ENCODE measurements at places on chromosomes 7 and 10.

- DNase-seq = peak; percentile 27
These were observed 18.0 kb downstream of the ADAP1 start for GRCh38 chr7:936386-937054.

GRCh38 chr10:14153570-14154055 is 177.1 kb downstream of the FRMD4A start:
- DNase-seq = no peak

GRCh38 chr10:78859769-78860168 is 209.0 kb upstream of the ZMIZ1 start:
- no peak for DNase-seq

GRCh38 chr7:135206941-135207391 is 4.4 kb downstream of the WDR91 start:
- DNase-seq = no peak

DNA sequence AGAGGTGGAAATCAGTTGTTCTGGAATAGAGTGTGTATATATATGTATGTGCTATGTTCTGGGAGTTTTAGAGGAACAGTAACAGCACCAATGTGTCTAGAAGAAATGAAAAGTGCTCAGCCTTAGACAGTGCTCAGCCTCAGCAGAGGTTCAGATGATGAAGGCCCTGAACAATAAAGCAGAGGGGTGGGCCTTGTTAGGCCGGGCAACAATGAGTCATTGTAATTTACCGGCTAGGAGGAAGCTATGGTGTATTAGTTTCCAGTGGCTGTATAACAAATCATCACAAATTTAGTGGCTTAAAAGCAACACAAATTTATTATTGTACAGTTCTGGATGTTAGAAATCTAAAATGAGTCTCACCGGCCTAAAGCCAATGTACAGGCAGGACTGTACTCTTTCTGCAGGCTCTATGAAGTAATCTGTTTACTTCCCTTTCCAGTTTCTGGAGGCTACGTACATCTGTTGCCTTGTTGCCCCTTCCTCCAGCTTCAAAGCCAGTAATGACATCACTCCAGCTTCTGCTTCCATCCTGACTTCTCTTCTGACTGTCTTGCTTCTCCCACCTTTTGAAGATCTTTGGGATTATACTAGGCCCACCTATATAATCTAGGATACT is 84.6 kb downstream of the CH25H start:
- no peak for DNase-seq

- peak; percentile 36 for DNase-seq
These were observed 68.0 kb downstream of the LANCL2 start for GRCh38 chr7:55432939-55433784.

DNA sequence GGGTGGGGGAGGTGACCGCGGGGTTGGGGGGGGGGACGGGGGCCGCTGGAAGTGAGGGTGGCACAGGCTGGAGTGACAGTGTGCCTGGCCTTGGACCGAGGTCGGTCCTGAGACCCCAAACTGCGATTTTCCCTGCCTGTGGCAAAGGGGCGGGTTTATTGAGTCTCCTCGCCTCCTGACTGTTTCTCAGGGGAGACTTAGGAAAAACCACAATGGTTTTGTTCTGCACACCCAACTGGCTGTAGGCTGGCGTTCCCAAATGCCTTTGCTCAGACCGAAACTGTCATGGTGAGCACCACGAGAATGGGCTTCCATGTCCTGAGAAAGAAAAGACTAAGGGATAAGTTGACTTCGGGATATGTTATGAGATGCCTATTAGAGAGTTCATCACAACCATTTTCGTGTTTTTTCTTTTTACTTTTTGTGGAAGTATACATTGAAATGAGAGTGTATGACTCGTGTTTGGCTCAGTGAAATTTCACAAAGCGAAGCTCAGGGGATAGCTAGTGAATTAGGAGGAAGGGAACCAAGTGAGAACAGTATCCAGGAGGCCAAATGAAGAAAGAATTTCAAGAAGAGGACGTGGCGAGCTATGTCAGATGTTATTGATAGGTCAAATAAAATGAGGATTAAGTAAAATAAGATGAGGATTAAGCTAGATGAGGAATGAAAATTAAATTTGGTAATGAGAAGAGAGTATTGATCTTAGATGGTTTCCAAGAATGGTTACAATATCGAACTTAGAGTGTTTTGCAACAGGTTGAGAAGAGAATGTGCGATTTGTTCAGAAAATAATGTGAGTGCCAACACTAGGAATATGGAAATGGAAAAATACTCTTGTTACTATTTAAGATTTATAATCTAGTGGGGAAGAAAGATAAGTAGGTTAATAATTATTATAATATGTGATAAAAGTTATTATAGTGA is 918 bp downstream of the NET1 start:
- peak; percentile 39 for DNase-seq

DNA sequence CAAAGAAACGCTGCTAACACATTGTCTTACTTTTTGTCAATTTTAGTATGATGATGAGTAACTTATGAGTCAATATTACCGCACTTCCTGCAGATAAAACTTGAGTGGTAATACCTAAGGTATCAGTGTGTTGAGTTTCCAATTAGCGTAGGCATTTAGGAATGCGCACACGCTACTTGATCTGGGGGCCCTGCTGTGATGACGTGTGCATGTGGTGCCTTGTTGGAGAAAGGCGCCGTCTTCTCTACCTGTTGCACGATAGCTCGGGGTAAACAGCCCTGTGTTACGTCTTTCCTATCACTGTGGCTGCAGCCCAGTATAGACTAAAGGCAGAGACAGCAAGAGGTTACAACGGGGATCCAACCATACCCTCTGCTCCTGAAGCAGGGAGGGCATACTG is 476.8 kb upstream of the ADARB2 start:
- no peak for DNase-seq

GRCh38 chr7:92769844-92770243 is 66.5 kb downstream of the CDK6 start:
- no peak for DNase-seq

DNA sequence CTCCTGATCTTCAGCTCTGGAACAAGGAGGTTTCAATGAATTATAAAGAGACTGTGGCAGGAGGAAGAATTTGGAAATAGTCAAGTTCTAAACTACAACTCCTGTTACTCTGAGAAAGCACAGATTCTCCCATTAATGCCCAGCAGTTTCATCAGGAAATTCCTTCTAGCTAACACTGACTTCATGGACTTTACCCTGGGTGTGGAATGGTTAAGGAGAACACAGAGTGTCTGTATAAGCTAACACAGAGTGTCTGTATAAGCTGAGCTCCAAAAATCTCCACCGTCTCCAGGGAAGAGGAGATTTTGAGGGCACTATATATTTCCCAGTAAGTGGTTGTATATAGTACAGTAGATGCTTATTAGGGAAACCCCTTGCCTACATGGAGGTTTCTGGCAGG is 675.5 kb downstream of the XPNPEP1 start:
- DNase-seq = no peak

GRCh38 chr7:3321745-3322144 is 20.7 kb downstream of the SDK1 start:
- no peak for DNase-seq

- DNase-seq = peak; percentile 14
These were observed 3.6 kb upstream of the RUNDC3B start for GRCh38 chr7:87624628-87625027.

DNA sequence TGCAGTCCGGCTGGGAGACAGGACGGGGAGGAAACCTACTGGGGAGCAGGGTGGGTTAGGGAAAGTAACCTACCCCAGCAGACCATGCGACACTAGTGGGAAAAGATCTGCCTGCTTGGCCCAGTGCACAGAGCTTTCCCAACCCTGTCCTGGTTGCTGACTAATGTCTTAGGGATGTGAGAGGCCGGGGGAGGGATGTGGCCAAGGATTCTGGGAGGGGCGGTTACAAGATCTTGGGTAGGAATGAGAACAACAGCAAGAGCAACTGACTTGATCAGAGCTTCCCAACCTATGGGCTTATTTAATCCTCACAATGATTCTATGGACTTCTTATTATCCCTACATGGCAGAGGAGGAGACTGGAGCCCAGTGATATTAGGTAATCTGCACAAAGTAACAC is 24.0 kb upstream of the EIF5AL1 start:
- peak; percentile 97 for DNase-seq

DNA sequence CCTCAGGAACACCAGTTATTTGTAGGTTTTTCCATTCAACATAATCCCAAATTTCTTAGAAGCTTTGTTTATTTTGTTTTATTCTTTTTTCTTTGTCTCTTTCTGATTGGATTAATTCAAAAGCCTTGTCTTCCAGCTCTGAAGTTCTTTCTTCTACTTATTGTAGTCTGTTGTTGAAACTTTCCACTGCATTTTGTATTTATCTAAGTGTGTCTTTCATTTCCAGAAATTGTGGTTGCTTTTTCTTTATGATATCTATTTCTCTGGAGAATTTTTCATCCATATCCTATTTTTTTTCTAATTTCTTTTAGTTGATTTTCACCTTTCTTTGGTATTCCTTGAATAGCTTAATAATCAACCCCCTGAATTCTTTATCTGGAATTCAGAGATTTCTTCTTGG is 58.5 kb downstream of the SLC18A2 start:
- no peak for DNase-seq

- DNase-seq = no peak
These were observed 228.9 kb upstream of the TCF7L2 start for GRCh38 chr10:112721080-112721698.

DNA sequence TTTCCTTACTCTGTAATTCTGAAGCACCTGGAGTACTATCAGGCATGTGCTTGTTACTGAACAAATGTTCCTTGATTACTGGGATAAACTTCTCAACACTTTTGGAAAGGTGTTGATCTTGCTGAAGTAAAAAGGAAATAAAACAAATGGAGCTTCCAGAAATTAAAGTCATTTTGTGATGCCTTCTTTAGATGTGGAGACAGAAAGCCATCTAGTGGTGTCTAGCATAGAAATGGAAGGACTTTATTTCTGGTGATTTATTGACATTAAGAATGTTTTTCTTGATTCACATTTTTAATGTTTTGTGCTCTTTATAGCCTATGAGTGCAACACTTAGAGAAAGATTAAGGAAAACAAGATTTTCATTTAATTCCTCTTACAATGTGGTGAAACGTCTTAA is 1.4 kb downstream of the SFR1 start:
- peak; percentile 55 for DNase-seq

DNA sequence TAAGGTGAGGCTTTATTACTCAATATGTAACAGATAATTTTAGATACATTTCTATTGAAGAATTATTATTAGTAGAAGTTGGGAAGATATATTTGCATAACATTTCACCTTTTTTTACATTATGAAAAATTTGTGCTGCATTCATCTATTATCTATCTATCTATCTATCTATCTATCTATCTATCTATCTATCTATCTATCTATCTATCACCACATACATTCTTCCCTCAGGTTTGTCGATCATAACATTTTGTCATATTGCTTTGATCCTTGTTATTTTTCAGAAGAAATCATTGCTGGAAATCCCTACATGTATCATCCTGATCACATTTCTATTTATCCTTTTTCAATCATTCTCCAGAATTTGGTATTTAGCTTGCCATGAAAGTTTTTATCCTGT is 49.3 kb upstream of the CALCR start:
- DNase-seq = no peak

DNA sequence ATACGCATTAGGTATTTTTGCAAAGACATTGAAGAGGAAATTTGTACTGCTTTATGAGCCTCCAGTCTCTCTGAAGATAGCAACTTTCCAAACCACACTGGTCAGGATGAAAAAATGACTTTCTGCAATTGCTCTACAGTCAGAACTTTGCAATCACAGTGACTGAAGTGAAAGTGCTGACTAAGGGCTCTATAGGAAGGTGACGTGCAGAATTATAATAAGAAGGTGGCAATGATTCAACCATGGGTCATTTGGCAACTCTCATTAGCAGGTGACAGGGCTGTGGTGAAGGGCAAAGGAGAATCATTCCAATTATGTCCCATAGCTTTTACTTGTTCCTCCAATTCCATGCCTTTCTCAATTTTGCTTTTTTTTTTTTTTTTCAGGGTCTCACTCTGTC is 311.0 kb downstream of the ANKRD30A start:
- no peak for DNase-seq

GRCh38 chr10:90327611-90328010 is 530.2 kb downstream of the HTR7 start:
- no peak for DNase-seq

DNA sequence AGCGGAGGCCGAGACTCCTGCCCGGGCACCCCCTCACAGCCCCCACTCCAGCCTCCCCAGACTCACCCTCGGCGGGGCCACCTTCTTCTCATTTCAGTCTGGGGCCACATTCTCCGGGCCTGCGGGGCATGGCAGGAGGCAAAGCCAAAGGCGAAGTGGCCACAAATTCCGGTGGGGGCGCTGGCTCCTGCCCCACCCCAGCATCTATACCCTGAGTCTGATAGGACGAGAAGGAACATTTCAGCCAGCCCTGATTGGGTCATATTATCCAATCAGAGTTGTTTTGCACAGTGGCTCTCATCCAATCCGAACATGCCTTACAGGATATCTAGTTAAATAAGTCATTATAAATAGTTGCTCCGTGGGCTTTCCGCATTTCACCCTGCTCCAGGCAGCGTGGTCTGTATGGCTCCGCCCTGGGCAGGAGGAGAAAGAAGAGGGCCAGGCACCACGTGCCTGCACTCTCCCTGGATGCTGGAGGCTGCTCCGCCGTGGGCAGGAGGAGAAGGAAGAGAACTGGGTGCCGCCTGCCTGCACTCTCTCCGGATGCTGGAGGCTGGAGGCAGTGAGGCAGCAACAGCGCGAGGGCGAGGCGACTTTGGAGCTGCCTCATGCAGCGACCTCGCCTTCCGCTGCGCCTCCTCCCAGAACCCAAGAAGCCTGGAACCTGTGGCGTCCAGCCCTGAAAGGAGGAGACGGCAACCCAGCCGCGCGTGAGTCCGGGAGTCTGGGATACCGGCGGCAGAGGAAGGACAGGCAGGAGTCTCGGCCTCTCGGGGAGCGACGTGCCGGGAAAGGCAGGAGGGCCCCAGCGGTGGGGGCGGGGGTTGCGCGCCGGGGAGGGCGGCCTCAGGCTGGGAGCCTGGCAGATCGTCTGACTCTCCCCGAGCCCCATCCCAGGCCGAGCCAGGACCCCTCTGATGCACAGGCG is 162.9 kb downstream of the ZNF33B start:
- DNase-seq = peak; percentile 62

- no peak for DNase-seq
These were observed 252.2 kb upstream of the PLXNA4 start for GRCh38 chr7:132828502-132828901.

- DNase-seq = no peak
These were observed 137.3 kb downstream of the HECW1 start for GRCh38 chr7:43249823-43250145.

- DNase-seq = no peak
These were observed 259.3 kb upstream of the TMEM72 start for GRCh38 chr10:44651834-44652233.
